ENCODE measurements at places on chromosomes 1 and 21.

- no peak for DNase-seq
Measured at GRCh38 chr1:187047298-187047697, 218.5 kb downstream of the PLA2G4A start.

- no peak for DNase-seq
Measured at GRCh38 chr1:199311478-199312262, 672.8 kb downstream of the PTPRC start.

DNA sequence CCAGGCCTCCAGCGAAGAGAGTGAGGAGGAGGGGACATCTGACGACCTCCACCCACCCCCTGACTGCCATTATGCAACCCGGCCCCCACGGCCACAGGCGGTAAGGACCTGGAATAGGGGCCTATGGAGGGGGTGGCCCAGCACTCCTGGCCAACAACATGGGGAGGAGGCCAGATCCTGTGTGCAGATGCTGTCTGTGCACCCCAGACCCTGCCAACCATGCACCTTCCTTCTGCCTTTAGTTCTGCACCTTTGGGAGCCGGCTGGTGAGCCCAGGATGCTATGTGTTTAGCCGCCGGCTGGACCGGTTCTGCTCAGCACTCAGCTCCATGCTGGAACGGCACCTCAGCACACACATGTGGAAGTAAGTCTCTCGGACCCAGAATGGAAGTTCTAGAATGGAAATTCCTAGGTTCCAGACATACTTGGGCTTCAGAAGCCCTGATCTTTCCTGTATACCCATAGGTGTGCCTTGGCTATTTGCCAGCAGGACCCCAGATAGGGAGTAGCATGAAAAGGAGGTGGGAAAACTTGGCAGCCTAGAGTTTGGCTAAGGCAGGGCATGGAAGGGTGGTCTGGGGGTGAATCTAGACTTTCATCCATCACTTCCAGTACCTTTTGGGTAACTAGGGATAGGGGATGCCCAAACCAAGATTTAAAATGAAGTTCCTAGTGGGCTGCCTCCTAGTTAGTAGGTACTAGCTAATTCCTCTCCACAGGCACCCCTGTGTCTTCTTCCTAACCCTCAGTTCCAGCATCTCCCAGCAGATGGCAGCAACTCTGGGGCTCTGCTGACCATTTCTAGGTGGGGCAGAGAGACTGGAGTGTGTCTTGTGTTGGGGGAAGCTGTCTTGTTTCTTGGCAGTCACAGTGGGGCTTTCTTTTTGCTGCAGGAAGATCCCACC lies 3.6 kb upstream of the CYB561D1 start:
- DNase-seq, result no peak

- DNase-seq, result no peak
Measured at GRCh38 chr1:67793562-67793961, 39.7 kb downstream of the GNG12 start.

DNA sequence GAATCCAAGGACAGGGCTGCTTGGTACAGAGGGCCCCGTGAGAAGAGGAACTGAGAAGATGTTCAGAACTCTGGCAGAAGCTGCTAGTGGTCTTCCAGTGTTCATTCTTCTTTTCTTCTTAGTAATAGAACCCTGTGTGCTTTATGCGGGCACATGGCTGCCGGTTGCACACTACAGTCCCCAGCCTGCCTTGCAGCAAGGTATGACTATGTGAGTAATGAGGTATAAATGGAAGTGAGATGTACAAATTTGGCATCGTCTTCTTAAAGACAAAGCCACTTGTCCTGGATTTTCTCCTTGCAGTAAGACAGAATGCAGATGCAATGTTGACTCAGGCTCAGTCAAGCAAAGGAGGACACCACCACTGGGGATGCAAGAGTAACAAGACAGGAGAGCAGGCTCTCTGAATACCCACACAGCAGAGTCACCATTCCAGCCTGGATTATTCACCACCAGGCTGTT lies 15.0 kb upstream of the ATP1B1 start:
- DNase-seq, result no peak

- no peak for DNase-seq
Measured at GRCh38 chr1:41427916-41428737, 56.4 kb downstream of the EDN2 start.

GRCh38 chr1:16198444-16199156 lies 13.9 kb downstream of the ARHGEF19 start:
- no peak for DNase-seq

All from LNCaP clone FGC (cell line).